ENCODE measurements at places on chromosomes 3 and 15. TPM values are rescaled to one million over a fixed set of nuclear protein-coding genes. Genes with fewer than 3 reads are reported as not detected.
A peak's percentile ranks its signal among the peaks of the same experiment; 100 is the strongest.

GRCh38 chr15:63366451-63366850 is 15.2 kb downstream of the CA12 start:
- no peak for DNase-seq

- DNase-seq, result no peak
Observed at GRCh38 chr3:67866571-67866970, 212.2 kb upstream of the SUCLG2 start.

DNA sequence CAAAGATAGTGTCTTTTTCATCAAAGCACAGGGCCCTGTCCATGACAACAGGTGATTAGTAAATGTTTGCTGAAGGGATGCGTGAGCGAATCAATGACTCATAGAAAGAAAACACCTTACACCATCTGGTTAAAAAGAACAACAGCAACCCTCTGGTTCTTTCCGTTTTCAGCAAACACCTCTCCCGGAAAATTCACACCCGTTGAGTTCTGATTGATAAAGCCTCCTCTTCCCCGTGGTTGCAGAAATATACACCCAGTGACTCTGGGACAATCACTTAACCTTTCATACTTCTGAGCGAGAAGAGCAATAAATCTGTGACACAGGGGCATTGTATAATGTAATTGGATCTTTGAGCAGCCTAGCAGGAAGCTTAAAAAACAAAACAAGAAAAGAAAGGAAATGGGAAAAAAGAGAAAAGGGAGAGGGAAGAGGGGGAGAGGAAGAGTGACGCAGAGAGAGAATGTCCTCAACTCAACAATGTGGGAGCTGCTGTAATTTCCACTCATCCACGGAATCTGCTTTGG is 37.6 kb downstream of the ADAMTS9 start:
- no peak for DNase-seq

DNA sequence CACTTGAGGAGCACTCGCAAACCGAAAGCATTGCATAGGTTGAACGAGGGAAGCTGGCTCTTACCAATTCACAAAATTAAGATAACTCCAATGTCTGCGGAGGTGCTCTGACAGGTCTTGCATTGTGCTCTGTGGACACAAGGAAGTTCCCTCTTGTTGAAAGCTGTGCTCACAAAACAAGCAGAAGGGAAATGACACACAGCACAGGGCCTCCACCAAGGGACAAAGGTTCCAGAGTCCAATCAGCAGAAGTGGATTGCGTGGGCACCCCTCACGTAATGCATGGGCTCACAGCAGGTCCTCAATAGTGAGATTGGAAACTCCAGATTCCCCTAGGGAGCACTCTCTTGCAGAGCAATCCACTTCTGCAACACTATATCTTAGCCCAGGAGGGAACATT is 89.9 kb downstream of the ATP10A start:
- no peak for DNase-seq

DNA sequence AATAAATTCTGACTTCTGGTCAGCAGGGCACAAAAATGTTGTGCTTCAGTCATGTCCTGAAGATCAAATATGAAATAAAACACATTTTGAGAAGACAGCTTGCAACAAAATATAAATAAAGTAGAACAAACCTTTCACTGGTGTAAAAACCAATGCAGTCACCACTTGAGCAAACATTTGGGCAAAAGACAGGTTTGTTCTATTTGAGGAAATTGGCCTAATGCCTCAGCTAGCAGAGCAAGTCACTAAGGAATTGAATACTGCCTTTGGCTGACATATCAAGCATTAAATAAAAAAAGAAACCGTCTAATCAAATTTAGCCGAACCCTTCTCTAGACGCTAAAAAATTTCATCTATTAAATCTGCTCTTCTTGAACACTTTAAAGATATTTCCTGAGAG is 475.4 kb upstream of the CNTN3 start:
- DNase-seq, result no peak

GRCh38 chr3:35946121-35946853 is 307.0 kb downstream of the ARPP21 start:
- DNase-seq, result no peak

DNA sequence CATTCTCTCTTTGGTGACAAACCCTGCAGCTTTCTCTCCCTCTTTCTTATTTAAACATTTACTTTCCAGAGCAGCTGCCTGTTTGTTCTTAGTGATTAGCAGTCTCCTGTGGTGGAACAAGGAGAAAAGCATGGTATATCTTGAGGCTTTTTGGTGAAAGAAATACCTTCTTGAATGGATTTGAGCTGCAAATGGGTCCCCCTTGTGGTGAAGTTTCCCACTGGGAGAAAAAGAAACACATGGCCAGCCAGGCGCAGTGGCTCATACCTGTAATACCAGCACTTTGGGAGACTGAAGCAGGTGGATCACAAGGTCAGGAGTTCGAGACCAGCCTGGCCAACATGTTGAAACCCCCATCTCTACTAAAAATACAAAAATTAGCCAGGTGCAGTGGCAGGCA is 48.3 kb upstream of the ACP3 start:
- DNase-seq, result no peak

DNA sequence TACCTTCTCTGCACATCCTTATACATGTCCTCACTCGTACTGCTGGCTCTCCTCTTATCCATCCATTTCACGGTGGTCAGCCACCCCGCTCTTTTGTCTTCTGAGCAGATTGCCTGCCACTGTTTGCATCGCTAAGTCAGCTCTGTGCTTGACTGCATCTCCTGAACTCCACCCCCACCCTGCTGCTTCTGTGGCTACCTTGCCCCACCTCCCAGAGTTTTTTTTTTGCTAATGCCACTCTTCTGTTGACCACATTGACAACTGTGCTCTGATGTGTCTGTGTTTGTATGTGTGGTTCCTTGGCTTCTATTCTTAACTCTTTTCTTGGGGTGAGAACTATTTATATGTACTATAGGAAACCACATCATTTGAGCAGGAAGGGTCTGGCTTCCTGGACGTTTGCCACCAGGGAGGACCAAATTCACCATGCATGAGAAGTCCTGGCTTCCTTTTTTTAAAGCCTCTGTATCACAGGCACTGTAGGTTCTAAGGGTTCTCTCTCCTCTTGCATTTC is 12.8 kb upstream of the MTMR10 start:
- no peak for DNase-seq

GRCh38 chr15:28977377-28978010 is 91.7 kb downstream of the APBA2 start:
- peak; percentile 80 for DNase-seq

GRCh38 chr15:100335335-100335999 is 6.3 kb downstream of the ADAMTS17 start:
- DNase-seq, result no peak

DNA sequence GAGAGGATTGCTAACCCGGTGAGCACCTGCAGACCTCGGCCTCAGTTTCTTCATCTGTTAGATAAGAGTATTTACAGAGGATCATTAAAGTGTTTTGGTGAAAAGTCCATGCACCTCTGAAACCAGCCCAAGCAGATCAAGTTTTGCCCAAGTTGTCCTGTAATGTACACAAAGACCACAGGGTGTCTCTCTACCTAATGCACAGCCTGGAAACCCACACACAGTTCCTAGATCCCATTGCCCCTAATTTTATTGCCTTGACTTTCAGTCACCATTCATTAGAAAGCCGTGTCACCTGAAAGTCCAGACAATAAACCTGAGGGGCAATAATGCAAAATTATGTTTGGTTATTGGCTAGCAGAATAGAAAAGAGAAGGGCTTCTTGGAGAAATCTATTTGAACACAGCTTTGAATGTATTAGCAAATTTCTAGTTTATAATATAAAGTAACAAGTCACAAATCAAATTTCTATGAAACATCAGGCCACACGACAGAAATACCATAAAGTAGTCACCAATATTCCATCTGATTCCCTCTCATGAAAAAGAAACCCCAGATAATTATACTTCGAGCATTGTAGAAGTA is 161.3 kb upstream of the SLC2A2 start:
- DNase-seq, result no peak

- DNase-seq, result no peak
Observed at GRCh38 chr3:99958222-99958912, 140.7 kb downstream of the CMSS1 start.

GRCh38 chr15:73882761-73883419 is 9.5 kb downstream of the TBC1D21 start:
- DNase-seq, result no peak

- no peak for DNase-seq
Observed at GRCh38 chr3:141356046-141356445, 12.3 kb upstream of the ZBTB38 start.

GRCh38 chr15:77180757-77181156 is 109.8 kb upstream of the TSPAN3 start:
- DNase-seq, result no peak

GRCh38 chr15:64519897-64520296 is 59.5 kb downstream of the ZNF609 start:
- no peak for DNase-seq

GRCh38 chr3:170523248-170523647 is 62.6 kb downstream of the SLC7A14 start:
- DNase-seq, result no peak

ZNF80 gene
- 0.09 TPM for total RNA-seq

CHRNA7 gene
- total RNA-seq, result 7.3 TPM

SECISBP2L gene
- 105 TPM for total RNA-seq

TNFAIP8L3 gene
- 3.2 TPM for total RNA-seq

HDGFL3 gene
- 70.0 TPM for total RNA-seq

Data from cerebellum (tissue), 4 donors.